ENCODE measurements at places on chromosomes 7 and 10. TPM values are rescaled to one million over a fixed set of nuclear protein-coding genes. Genes with fewer than 3 reads are reported as not detected.
A peak's percentile ranks its signal among the peaks of the same experiment; 100 is the strongest.

GRCh38 chr7:128197589-128197988, 43.5 kb upstream of the LEP start:
- no peak for DNase-seq

DNA sequence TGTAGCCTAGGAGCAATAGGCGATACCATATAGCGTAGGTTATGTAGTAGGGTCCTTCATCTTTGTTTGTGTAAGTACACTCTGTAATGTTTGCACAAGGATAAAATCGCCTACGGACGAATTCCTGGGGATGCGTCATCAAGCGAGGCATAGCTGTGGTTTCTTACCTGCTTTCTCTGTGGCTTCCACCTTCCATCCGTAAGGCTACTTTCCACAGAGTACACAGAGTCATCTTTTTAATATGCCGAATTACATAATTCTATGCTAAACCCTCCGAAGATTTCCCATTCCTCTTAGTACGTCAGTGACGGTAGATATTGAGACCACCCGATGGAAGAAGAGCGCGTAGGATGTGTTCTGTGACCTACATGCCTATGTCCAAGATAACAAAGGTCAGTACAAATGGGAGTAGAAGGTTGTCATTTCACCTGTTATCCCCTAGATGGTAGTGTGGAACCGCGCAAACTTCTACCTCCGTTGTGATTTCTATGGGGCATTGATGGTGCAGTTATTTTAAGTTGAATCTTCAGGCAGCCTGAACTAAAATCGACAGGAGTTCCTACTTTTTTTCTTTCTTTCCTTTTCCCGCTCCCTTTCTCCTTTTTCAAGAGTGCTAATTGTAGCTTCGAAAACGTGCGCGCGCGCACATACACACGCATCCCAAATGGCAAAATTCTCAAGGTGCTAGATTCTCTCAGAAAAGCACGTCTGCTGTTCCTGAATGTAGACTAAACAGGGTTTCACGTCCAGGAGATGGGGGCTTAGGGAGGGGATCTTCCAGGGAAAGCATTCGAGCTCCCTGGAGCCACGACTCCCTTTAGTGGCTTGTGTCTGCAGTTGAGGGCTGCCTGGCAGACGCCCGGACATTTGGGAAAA, 111.7 kb upstream of the MBL2 start:
- DNase-seq = peak; percentile 29

GRCh38 chr7:95398155-95398940, 2.2 kb upstream of the PON3 start:
- DNase-seq = no peak

DNA sequence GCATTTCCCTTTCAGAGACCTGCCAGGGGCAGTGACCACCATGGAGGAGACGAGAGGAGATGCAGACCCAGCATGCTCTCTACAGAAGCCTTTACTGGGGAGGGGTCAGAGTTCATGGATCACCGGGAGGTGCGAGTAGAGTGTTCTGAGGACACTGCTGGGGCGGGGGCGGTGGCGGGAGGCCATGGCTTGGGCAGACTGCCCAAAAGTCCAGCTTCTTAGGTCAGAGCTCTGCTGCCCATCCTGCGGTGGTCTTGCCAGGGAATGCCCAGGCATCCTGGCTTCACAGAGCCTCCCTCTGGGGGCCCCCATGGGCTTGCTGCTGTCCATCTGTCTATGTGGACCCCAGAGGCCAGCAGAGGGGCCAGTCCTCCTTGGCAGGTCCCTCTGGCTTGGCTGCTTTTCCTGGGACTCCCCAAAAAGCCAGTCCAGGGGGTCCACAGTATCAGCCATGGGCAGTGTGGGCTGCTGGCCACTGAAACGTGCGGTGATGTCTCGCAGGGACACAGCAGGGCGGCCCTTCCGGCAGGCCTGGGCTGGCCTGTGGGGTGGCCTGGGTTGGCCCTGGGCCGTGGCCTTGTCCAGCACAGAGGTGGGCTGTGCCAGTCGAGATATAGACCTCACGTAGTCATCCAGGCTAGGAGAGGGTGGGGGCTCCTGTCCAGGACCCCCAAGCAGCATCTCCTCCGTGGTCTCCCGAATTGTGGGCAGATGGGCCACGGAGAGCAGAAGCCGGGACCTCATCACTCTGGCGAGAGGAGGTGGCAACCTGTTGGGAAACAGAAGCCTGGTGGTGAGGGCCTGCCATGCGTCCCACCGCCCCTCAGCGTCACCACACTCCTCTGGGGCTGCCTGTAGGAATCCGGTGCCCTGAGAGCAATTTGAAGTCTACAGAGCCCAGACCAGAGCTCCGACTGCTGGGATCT, 1.1 kb downstream of the DEPP1 start:
- no peak for DNase-seq

DNA sequence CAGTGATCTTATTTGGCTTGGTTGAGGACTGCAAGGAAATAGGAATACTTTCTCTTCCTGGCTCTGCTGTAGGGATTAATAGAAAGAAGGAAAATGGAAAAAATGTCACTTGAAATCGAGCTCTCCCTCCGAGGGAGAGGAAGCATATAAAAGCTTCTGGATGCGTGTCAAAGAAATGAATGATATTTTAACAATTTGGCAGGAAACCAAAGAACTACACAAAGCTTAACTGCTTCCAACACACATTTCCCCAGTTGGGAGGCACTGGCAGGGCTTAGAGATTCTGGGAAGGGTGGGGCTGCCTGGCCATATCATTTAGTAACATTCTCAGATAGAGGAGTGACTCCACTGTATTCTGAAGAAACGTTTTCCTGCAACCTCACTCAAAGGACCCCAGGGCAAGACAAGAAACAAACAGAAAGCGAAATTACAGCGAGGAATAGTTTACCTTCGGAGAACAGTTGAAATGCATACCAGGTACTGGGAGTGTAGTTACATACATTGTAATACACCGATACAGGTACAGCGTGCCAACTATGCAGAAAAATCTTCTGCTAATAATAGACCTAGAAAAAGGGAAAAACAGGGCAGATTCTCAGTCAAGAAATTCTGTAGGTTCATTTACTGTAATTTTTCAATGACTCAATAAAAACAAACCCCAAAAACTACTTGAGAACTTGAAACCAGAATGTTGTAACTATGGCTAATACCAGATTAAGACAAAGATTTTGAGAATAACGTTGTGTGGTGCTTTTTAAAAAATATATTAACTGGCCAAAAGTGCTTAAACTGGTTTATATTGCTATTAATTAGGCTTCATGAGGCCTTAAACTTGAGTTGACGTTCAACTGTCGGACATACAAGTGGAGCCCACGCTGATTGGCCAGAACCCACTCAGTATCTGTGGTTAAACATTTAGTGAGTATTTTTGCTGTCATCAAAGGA, 75.7 kb upstream of the ASAH2 start:
- DNase-seq = no peak

- no peak for DNase-seq
These were observed 832 bp downstream of the XRCC2 start for GRCh38 chr7:152674860-152675758.

DNA sequence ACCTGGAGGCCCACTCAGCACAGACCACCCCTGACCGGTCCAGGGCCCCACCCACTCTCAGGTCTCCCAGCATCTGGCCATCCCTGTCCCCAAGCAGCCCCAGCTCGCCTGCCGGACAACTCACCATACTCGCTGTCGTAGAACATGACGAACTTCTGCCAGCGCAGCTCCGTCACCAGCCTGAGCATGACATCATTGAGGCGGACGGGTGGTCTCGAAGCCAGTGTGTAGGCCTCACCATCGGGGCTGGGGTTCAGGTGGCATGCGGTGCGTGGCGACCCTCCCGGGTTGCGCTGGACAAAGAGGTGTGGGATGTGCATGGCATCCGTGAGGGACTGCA, 160.4 kb downstream of the GRID1 start:
- no peak for DNase-seq

DNA sequence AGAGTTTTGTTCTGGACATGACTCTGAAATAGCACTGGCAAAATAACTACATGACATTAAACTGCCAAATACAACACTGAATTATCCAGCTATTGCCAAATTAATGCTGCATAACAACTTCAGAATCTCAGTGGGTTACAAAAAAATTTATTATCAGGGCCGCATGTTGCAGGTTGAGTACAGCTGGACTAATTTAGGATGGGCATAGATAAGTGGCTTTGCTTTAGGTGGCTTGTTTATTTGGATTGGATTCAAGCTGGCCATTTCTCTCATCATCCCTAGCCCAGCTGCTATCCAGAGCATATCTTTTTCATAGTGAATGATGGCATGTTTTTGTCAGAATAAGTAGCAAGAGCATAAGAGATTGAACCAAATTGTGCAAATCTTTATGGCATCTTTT, 1277.1 kb downstream of the REEP3 start:
- no peak for DNase-seq

DNA sequence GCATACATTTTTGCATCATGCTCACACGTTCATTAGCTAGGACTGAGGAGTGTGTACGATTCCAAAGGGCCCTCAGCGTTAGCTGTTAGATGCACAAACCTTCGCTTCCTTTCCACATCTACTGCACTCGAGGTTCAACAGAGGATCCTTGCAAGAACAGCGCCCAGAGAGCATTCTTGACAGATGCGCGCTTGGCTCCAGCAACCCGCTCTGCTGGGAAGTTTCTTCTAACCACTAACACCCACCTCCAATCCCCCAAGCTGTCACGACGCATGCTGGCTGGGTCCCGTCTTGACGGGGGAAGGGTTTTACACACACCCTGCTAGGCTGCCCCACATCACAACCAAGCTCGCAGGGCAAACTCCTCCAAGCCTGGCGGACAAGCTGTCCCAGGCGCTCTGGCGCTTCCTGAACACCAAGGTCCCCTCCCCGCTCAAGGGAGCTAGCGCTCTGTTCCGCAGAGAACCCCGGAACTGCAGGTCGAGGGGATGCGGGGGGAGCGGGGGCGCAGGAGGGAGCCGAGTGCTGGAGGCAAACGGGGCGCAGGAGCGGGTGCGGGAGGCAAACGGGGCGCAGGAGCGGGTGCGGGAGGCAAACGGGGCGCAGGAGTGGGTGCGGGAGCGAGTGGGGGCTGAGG, 653 bp upstream of the ADRB1 start:
- peak; percentile 52 for DNase-seq

KCNH2 gene
- total RNA-seq = 6.1 TPM

NKX1-2 gene
- under 0.01 TPM for total RNA-seq

EMX2 gene
- 2.0 TPM for total RNA-seq

LLCFC1 gene
- not detected for total RNA-seq

NACAD gene
- 4.9 TPM for total RNA-seq

ACTL6B gene
- total RNA-seq = 163 TPM

BLOC1S2 gene
- 52.2 TPM for total RNA-seq

All from frontal cortex (tissue), 4 donors.